ENCODE measurements at places on chromosomes 2 and 18.

- DNase-seq, result no peak
Observed at GRCh38 chr2:229249536-229249935, 21.6 kb downstream of the PID1 start.

- DNase-seq, result peak; percentile 8
Observed at GRCh38 chr2:208112969-208113368, 11.4 kb downstream of the CRYGD start.

- DNase-seq, result no peak
Observed at GRCh38 chr2:105450471-105450870, 51.6 kb upstream of the FHL2 start.

DNA sequence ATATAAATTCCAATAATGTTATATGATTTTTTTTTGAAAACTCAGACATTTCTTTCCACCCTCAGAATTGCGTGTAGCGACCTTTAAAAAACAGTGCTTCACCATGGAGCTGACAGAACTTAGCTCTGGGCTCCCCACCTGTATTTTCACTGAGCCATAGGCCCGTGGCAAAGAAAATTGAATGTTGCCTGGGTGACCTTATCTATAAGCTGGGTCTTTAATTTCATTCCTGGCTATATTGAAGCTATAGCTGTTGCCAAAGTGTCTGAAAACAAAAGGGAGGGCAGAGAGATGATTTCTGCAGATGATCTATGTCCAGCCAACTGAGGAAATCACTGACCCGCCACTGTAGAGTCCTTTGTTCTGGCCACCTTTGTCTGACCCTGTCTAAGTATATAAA, 411.7 kb downstream of the PTPRM start:
- no peak for DNase-seq

GRCh38 chr2:28048341-28048740, 157.8 kb downstream of the BABAM2 start:
- no peak for DNase-seq

- no peak for DNase-seq
Observed at GRCh38 chr2:149536649-149537048, 50.9 kb downstream of the MMADHC start.

DNA sequence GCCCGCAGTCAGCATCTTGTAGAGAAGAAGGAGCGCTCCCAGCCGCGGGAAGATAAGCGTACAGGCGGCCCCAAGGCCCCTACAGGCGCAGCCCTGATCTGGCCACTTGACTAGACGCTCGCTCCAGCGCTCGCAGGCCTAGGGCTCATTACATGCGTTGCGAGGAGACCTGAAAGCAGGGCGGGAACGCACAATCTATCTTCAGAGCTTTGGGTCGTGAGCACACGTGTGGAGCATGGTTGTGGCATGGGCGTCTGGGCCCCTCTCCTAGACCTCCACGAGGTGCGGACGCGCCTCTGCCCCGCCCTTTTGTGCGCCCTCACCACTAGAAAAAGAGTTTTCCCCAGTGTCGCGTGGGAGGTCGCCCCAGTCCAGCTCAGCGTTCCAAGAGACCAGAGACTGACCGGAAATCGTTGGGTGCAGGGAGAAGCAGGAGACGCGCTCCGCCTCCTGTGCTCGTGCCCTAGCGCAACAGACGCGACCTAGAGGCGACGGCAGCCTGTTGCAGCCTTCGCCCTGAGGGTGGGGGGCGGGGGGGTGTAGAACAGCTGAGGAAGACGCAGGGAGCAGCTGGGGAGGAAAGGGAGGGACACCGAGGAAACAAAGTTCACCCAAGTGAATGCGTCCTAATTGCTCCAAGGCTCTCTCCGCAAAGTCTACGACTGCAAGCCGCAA, 12.6 kb downstream of the NR4A2 start:
- DNase-seq, result no peak

GRCh38 chr2:216603884-216604245, 29.4 kb upstream of the IGFBP2 start:
- no peak for DNase-seq

- DNase-seq, result no peak
Observed at GRCh38 chr2:102051692-102052277, 60.0 kb downstream of the IL1R2 start.

DNA sequence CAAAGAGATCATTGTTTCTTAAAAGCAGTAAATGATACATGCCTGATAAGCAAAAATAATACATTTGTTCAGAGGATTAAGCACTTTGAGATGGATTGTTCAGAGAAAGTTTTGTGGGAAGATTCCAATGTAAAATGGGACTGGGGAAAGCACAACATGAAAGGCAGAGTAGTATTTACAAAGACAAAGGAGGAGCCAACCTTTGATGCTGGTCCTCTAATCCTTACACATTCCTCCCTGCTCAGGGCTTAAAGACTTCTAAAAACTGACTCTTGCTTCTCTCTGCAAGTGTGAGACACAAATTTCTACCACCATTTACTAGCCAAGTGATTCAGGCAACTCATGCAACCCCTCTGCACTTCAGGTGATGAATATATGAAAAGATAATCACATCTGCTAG, 47.2 kb upstream of the REG3G start:
- DNase-seq, result no peak

GRCh38 chr2:85754313-85755095, 713 bp downstream of the ATOH8 start:
- DNase-seq, result peak; percentile 30

- DNase-seq, result no peak
Observed at GRCh38 chr2:147760984-147761383, 83.8 kb upstream of the ACVR2A start.

DNA sequence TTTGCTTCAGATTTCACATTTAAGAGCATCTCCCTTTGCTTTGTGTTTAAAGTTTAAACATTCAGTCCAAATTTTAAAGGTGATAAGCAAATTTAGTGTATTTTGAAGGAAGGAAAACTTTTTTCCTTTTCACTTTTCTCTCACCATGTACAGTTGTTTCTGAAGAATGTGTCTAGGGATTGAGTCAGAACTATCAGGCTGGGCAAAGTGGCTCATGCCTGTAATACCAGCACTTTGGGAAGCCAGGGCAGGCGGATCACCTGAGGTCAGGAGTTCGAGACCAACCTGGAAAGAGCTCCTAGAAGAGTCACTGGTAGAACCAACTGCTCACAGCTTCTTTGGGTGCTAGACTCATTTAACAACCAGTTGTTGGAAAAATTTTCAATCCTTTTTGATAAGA, 327.0 kb upstream of the THUMPD2 start:
- DNase-seq, result no peak

- DNase-seq, result no peak
Observed at GRCh38 chr2:146370826-146371225, 1474.0 kb upstream of the ACVR2A start.

GRCh38 chr2:195509551-195509950, 147.5 kb upstream of the SLC39A10 start:
- no peak for DNase-seq

GRCh38 chr2:3712831-3713503, 9.6 kb downstream of the DCDC2C start:
- DNase-seq, result no peak

DNA sequence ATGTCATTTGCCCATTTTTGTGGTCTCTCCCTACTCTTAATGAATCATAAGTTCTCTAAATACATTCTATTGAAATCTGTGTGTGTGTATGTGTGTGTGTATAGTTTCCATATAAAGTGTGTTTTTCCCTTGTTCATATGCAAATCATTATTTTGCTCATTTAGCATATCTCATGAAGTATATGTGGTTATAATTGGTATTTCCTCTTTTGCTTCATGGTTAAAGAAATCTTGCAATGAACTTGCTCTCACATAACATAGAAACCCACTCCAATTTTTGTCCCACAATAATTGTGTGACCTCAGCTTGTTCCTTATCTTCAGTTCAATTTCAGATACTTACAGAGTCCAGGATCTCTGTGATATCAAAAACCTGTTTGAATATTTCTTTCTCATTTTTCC, 1.2 kb downstream of the CPO start:
- no peak for DNase-seq

GRCh38 chr2:24421668-24422067, 61.3 kb upstream of the ITSN2 start:
- peak; percentile 55 for DNase-seq

DNA sequence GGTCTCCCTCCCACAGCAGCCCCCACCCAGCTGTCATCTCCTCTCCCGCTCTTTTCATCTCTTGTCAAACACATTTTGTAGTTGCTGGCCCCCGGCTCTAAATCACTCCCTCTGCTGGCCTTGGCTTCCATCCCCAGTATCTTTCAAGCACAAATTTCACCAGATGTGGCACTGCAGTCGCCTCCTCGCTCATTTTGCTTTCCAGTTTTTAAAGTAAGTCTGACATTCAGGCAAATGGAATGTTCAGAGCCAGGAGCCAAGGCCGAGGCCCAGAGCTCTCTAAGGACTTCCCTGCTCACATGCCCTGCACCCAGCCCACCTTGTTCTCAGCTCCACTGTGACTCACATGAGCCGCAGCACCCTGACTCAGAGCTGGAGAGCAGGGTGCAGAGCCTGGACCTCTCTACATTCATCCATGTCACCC, 158.4 kb downstream of the GALNT14 start:
- peak; percentile 42 for DNase-seq

DNA sequence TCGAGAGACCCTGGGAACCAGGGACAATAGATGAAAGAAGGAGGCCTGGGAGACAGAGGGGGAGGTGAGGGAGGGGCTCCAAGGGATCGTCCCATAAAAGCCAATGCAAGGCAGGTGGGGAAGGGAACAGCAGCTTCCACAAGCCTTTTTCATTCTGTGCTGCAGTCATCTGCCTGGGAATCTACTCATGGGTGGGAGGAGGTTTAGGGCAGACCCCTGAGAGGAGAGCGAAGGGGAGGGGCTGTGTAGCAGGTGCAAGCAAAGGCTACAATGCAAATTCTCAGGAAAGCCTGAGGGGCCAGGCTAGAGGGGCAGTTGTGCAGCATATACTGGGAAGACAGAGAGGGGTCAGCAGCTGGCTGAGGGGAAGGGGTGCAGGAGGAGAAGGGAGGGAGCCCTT, 135.4 kb downstream of the SETBP1 start:
- DNase-seq, result no peak

GRCh38 chr2:44075541-44075940, 79.8 kb upstream of the LRPPRC start:
- DNase-seq, result no peak

- no peak for DNase-seq
Observed at GRCh38 chr2:88950010-88950409, 258.5 kb downstream of the RPIA start.

DNA sequence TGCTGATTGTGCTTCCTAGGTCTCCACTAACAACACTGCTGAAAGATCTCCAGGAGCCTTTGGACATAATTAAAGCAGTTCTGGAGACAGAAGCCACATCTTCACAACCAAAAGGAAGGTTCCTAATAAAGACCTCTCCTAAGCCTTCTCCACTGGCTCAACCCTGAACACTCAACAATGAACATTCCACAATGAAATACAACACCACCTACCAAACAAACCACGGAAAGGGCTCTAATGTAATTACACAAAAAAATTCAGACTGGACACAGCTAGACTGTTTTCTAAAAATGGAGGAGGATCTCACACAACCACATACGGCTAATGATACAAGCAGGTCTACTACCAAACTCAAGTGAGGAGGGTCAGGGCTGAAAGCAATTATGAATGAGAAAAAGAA, 43.6 kb downstream of the NOL10 start:
- no peak for DNase-seq

GRCh38 chr2:81324046-81324445, 1019.5 kb upstream of the LRRTM1 start:
- no peak for DNase-seq

- DNase-seq, result no peak
Observed at GRCh38 chr18:62505669-62506494, 16.9 kb upstream of the ZCCHC2 start.

Measured in Calu3 (cell line).